ENCODE measurements at places on chromosomes 11 and 22.

GRCh38 chr22:32380991-32381390, 23.3 kb downstream of the RFPL3 start:
- no peak for DNase-seq

DNA sequence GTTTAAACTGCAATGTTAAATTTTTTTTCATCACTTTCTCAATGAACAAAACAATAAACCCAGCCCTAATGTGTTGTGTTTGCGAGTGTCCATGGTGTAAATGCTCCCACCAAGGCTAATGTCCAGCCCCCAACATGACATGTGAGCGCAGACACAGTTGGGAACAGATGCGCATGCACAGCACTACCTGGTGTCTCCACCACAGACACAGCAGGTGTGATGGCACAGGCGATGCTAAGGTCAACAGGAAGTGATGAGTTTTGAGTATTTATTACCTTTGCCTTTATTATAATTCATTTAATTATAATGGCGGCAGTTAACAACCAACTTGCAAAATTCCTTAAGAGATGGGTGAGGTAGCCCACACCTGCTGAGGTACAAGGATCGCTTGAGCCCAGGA, 42.9 kb downstream of the MICAL3 start:
- no peak for DNase-seq

- DNase-seq, result no peak
Observed at GRCh38 chr22:31603574-31603973, 58.4 kb downstream of the PISD start.

DNA sequence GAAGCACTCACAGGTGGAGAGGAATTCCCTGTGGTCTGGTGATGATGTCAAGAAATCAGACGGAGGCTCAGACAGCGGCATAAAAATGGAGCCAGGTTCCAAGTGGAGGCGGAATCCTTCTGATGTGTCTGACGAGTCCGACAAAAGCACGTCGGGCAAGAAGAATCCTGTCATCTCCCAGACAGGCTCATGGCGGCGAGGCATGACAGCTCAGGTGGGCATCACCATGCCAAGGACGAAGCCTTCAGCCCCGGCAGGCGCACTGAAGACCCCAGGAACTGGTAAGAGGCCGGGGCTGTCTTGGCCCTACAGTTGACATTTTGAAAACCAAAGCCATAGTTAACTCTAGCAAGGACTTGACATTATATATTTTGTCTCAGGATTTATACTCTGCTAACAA, 116.3 kb downstream of the DBX1 start:
- no peak for DNase-seq

- DNase-seq, result no peak
Observed at GRCh38 chr11:10751581-10751940, 515 bp downstream of the CTR9 start.

GRCh38 chr11:132610216-132610615, 922.1 kb downstream of the OPCML start:
- DNase-seq, result no peak

- no peak for DNase-seq
Observed at GRCh38 chr22:36822581-36822980, 5.7 kb upstream of the PVALB start.

DNA sequence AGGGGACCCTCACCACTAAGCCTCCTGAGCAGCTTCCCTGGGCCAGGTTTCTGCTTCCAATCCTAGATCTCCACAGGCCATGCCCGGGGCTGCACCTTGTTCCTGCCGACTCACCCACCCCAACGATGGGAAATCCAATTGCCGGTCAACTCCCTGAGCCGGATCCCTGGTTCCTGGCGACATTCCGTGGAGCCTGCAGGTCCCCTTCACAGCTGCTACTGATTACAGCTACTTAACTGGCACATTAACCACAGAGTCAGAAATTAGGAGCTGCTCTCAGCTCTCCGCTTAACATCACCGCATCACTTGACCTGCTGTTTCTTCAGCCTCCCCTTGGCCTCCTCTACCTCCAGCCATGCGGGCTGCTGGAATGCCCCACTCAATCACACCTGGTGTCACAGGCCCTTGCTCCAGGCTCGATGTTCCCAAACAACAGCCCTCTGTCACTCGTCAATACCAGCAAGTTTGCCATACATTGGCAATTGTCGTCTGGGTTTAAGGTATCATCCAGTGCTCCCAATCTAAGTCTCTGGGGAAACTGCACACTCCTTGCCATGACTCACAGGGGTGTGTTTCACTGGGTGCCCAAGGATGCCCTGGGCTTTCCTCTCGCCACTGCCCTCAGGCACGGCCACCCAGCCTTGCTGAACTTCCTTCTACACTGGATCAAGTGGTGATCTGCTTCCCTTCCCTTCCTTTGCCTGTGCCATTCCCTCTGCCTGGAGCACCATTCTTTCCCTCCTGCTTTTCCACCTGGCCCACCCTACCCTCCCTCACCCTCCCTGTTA, 181.0 kb downstream of the MN1 start:
- no peak for DNase-seq

DNA sequence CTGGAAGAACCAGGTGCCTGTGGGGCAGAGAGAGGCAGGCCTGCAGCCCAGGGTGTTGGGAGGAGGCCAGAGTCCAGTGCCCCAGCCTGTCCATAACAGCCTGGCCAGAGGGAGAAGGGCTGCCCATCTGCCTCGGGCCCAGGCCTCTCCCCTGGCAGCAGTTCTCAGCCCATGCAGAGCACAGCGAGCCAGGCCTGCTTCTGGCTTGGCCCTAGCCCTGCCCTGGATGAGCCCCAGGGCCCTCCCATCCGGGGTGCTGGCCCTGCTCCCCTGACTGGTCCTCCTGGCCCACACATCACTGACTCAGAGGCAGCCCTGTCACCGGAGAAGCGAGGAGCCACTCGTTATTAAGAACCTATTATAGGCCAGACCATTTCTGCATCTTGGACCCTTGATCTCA, 19.7 kb upstream of the MYRF start:
- DNase-seq, result no peak

GRCh38 chr11:11641581-11641980, 19.8 kb upstream of the GALNT18 start:
- no peak for DNase-seq

DNA sequence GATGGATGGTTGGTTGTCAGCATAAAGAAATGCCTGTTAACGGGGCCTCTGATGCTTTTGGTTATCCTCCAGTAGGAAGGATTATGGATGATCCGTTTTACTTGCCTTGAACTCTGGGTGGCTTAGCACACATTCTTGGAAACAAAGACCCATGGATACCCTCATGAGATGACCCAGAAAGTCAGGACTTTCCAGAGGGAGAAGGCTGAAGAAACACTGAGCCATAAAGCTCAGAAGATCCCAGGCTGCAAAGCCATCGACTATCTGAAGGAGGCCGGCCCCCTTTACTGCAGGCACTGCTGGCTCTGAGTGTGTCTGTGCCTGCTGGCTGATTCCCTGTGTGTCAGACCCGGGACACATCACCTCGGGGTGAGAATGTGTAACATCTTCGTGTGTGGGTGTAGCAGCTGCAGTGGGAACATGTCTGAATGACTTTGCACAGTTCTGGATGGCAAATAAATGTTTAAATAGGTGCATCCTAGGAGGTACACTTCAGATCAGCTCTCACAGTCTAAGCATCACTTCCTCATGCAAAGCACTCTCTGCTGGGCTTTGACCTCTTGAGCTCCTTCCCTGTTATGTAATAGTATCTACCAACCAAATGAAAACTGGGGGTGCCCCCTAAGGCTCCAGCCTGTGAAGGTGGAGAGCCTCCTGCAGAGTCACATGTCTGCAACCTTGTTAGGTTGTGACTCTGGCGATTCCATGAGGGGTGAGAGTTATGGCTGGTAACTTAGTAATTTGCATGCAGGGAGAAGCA, 1084.9 kb downstream of the TBC1D22A start:
- DNase-seq, result no peak

DNA sequence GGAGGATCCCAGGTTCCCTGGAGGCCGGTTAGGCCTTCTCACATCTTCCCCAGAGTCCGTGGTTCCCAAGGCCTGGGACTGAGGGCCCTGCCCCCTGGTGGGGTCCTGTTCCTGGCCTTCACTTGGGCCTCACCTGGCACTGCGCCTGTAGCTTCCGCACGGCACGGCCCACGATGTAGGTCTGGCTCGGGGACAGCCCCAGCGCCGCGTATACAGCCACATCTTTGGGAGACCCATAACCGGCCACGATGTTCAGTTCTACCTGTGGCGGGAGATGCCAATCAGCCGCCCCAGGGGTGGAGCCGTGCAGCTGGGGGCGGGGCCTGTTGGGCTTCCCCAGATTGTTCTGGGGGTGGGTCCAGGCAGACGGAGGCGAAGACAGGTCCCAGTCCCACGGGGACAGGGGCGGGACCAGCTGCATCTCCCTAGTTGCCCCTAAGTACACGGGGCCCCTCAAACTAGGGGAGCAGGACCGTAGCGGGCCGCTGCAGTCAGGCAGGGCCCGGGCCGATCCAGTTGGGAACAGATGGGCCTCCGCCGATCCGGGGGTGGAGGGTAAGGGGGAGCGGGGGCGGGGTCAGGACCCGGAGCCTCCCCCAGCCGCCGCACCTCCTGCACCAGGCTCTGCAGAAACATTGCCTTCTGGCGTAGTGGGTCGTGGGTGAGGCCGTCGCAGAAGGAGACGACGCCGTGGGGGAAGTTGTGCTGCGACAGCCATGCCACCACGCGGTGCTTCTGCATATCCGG, 10.1 kb downstream of the AIP start:
- DNase-seq, result no peak

DNA sequence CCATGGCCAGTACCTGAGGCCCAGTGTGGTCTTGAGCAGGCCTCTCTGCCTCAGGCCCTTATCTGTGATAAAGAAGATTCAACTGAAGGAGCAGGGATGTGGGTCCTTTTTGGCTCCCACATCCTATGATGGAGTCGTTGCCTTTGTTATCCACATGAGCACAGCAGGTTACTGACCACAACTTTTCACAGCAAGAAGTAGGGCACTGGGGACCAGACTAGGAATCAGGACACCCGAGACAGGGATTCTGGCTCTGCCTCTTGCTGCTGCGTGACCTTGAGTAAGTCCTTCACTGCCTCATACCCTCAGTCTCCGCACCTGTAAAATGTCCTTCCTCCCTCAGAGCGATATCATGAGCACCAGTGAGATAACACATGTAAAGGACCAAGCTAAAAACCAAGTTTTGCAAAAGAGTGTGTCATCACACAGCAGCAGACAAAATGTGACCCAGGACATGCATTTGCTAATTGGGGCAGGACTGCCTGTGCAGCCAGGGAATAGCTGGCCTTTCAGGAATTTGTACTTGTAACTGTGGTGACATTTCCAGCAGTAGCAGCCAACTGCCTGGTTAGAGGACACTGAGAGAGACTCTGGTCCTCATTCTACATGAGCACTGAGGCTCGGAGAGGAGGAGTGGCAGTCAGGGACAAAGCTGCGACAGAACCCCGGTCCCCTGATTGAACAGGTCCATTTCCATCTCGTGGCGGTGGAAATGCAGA, 13.2 kb upstream of the SMIM35 start:
- DNase-seq, result no peak

- DNase-seq, result no peak
Observed at GRCh38 chr11:45180179-45180847, 33.9 kb downstream of the PRDM11 start.

GRCh38 chr22:34760276-34761008, 305.5 kb upstream of the ISX start:
- DNase-seq, result no peak

- no peak for DNase-seq
Observed at GRCh38 chr22:49815641-49816091, 12.0 kb downstream of the BRD1 start.

DNA sequence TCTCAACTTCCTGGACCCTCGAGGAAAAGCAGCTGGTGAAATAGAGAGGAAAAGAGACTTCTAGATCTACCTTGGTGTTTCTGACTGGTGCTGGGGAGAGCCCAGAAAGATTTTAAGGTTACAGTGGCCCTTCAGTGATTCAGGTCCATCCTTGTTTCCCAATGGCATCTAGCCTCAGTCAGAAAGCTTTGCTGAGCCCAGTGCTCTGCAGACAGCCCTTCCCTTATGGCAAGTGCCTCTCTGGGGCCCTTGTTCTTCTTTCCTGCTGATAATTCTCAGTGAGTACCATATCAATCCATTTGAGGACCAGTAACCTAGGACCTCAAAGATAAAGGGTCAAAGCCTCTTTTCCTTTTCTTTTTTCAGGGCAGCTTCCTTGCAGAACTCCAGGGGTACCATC, 25.1 kb upstream of the TMEM135 start:
- DNase-seq, result no peak

Data from central memory CD8-positive, alpha-beta T cell (primary cell).